ENCODE measurements at places on chromosomes 6 and 20. TPM values are rescaled to one million over a fixed set of nuclear protein-coding genes. Genes with fewer than 3 reads are reported as not detected.

Gene TGM3
- total RNA-seq, result not detected

Gene ZSCAN26
- 11.5 TPM for total RNA-seq

Gene GJA1
- total RNA-seq, result 926 TPM

Gene SLC23A2
- total RNA-seq, result 20.5 TPM

Gene LPA
- not detected for total RNA-seq

Gene CFB
- 15.0 TPM for total RNA-seq

Gene GHRH
- not detected for total RNA-seq

Gene FAM110A
- total RNA-seq, result 0.47 TPM

Gene PTPRT
- total RNA-seq, result not detected

Gene ENPP3
- total RNA-seq, result not detected

Gene MBOAT1
- total RNA-seq, result 1.3 TPM

Gene BANF2
- total RNA-seq, result not detected

Gene TUBE1
- 14.5 TPM for total RNA-seq

Gene C6orf52
- 0.38 TPM for total RNA-seq

Gene ENPP4
- total RNA-seq, result 2.6 TPM

Gene HTR1E
- total RNA-seq, result not detected

Gene OR12D3
- total RNA-seq, result not detected

Gene HTR1B
- total RNA-seq, result not detected

Gene DEFB128
- not detected for total RNA-seq

Gene MYBL2
- 3.6 TPM for total RNA-seq

Gene DOK5
- 21.9 TPM for total RNA-seq

Gene TNNC2
- total RNA-seq, result 0.15 TPM

Gene SIRPD
- total RNA-seq, result not detected

Gene FARS2
- 27.1 TPM for total RNA-seq

Gene RBM39
- 325 TPM for total RNA-seq

Gene BMP5
- not detected for total RNA-seq

Gene GGTLC1
- not detected for total RNA-seq

Gene APOM
- 1.5 TPM for total RNA-seq

Gene CST2
- total RNA-seq, result not detected

Gene C6orf141
- total RNA-seq, result not detected

Gene CGA
- not detected for total RNA-seq

Gene MRPS18B
- total RNA-seq, result 43.5 TPM

Gene VIP
- total RNA-seq, result not detected

Gene LCA5
- total RNA-seq, result 2.1 TPM

Gene BTNL2
- total RNA-seq, result 0.12 TPM

Gene POU5F1
- not detected for total RNA-seq

Gene RAET1L
- total RNA-seq, result not detected

Gene FOXF2
- 0.08 TPM for total RNA-seq

Gene IL17A
- total RNA-seq, result not detected

Gene GABRR2
- total RNA-seq, result 0.23 TPM

Gene CCN5
- 533 TPM for total RNA-seq

Gene RAB44
- total RNA-seq, result not detected

Gene HCRTR2
- total RNA-seq, result not detected

Gene ZBTB46
- total RNA-seq, result 4.8 TPM

Gene BHLHE23
- not detected for total RNA-seq

Gene CRISP3
- total RNA-seq, result not detected

Gene TRIM10
- not detected for total RNA-seq

Measured in smooth muscle cell of the coronary artery (primary cell).